CD4-positive, alpha-beta T cell treated with Interferon alpha-2 for 1 hour (primary cell): ENCODE measurements at places on chromosomes 2 and 18.

DNA sequence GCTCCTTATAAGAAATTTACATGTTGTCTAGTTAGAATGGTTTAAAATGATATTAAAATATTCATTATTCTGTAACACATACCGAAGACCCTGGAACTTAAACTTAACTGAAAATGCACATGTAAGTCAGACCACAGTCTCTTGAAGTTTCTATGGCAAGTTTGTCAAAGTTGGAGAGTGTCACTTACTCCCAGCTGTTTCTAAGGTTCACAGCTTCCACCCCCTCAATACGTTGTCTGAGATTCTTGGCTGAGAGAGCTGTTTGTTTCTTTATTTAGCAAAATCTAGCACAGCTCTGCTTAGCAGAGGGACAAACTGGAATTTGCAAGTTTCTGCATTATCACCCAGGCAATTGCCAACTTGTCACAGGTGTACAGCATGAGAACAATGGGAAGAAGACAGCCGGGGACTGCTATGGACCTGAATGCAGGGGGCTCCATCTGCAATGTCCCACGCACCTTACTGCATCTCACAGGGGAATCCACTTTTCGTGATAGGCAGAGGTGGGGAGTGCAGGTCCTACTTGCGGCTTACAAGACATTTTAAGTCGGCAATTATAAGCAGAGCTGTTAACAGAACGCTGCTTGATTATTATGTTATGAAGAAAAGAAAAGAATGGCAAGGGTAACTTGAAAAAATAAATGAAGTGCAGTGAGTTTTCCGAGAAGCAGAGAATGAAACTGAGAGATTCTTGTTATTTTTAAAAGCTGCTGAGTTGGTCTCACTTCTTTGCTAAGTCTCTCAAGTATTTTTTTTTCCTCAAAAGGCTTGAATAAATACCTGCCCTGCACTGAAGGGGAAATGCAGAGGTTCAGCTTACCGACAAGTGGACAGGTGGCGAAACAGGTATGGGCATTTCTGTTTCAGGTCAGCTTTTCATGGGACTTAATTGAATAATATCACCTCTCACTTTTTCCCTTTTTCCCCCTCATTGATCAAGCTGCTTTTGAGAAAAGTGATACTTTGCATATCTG lies 1072.1 kb upstream of the FANCL start:
- no peak for DNase-seq

DNA sequence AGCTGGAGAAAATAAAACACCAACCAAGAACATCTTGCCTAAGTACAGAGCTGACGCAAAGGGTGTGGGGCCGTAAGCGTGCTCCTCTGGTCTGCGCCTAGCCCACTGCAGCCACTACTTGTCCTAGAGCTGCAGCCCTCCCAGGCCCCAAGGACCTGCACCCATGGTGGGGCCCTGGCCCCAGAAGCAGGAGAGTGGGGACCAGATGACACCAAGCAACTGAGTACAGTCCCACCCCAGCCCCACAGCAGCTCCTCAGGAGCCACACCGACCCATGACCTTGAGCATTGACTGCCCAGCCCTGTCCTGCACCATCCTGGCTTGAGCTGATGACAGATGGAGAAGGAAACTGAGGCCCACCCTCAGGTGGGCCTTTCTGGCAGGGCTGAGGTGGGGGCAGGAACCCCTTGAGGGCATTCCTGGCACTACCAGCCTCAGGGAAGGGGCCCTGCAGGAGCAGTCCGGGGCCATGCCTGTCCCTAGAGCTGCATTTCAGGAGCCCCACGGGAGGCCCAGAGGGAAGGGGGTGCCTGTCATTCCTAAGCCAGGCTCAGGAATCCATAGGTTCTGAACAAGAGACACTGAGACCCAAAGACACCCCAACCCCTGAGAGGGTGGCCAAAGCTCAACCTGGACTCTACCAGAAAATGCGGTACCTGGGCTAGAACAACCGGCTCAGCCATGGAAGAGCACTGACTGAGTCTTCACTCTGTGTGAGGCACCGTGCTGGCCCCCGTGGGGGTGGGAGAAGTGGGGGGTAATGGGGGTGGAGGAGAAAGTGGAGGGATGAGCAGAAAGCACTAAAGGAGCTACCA lies 4.9 kb downstream of the KIF1A start:
- no peak for DNase-seq

GRCh38 chr2:169979025-169979424 lies 151.8 kb downstream of the UBR3 start:
- no peak for DNase-seq

- no peak for DNase-seq
Observed at GRCh38 chr2:2045141-2045540, 285.9 kb downstream of the MYT1L start.

DNA sequence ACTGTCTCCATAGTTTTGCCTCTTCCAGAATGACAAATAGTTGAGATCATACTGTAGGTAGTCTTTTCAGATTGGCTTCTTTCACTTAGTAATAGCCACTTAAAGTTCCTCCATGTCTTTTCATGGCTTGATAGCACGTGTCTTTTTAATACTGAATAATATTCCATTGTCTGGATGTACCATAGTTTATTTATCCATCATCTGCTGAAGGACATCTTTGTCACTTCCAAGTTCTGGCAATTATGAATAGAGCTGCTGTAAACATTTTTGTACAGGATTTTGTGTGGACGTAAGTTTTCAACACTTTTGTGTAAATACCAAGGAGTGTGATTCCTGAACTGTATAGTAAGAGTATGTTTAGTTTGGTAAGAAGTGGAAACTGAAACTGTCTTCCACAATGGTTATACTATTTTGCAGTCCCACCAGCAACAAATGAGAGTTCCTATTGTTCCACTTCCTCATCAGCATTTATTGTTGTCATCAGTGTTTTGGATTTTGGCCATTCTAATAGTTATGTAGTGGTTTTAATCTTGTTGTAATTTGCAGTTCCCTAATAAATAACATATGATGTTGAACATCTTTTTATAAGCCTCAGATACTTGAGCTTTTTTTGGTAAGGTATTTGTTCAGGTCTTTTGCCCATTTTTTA lies 18.9 kb downstream of the LTBP1 start:
- no peak for DNase-seq

DNA sequence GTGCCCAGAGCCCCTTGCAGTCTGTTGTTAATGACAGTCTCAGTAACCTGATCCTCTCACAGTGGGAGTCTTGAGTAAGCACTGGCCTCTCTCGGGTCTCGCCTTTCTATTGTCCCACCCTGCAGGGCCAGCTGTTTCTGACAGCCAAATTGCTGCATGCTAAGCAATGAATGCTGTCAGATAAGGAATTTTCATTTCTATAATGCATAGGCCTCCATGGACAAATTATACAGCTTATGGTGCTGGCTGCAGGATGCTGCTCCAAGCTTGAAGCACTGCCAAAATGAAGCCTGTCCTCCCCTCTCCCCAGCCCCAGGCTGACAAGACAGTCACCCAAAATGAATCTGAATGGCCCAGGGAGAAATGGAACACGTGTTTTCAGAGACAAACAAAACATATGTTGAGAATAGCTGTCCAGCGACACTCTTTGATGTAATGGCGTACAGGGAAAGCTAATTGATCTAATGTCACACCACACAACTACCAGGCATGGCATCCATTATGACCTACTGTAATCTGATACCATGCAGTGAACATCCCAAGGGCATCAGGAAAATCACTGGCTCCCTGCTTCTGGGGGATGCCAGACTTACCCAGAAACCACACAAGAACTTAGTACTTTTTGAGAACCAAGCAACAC lies 36.8 kb downstream of the ACVR1 start:
- no peak for DNase-seq

GRCh38 chr2:144509879-144510221 lies 10.1 kb downstream of the ZEB2 start:
- no peak for DNase-seq

- no peak for DNase-seq
Observed at GRCh38 chr2:240810621-240811020, 9.4 kb downstream of the KIF1A start.

DNA sequence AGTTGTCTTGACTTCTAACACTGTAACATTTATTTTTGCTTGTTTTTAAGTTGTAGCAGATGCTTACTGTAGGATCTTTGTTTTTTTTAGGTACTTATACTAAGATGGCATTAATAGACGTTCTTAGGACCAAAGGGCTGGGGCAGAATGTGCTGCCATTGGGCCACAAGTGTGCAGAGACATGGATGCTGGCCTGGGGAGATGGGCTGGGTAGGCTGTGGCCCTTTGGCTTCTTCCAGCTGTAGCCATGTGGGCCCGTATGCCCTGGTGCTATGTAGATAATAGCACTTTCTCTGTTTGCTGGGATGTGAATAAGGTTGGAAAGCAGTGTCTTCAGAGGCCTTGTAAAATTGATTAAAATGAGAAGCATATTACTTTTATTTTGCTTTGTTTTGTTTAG lies 18.8 kb downstream of the RAB31 start:
- DNase-seq, result no peak

DNA sequence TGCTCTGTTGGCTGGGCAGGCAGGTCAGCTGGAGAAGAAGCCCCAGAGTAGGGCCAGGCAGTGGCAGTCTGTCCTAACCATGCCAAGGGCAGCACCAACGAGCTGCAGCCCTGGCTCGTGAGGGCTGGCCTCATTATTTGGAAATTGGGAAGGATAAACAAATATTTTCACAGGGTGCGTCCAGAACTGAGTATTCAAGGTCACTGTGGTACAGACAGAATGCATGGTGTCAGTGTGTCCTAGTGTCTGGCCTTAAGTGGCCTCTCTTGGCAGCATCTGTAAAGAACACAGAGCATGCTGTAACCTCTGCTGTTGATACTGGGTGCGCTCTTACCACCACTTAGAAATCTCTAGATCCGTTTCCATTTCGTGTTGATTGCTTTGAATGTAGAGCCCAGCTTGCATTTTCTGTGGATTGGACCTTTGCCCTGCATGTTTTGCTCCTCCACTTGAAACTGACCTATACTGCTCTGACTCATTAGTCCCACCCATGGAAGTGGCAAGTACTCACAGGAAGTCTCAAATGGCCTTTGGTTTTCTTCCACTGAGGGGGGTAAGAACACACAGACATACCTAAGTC lies 88.2 kb downstream of the GREB1L start:
- no peak for DNase-seq

- no peak for DNase-seq
Observed at GRCh38 chr2:180759631-180760030, 220.8 kb upstream of the UBE2E3 start.

DNA sequence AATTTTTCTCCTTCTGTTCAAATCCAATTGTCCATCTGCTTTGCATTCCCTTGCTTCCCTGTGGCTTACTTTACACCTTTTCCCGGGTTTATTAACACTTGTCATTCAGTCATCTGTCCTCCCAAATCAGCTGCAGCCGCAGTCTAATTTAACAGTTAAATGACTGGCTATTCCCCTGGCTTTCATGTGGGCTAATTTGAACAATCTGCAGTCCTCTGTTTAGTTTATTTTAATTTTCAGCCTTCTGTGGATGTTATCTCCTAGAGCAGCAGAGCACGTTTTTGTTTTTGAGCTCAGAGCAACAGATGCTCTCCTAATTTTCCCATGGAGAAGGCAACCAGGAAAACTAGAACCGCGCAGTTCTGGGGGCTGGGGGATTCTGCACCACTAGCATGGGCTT lies 55.0 kb downstream of the MEP1B start:
- DNase-seq, result no peak

DNA sequence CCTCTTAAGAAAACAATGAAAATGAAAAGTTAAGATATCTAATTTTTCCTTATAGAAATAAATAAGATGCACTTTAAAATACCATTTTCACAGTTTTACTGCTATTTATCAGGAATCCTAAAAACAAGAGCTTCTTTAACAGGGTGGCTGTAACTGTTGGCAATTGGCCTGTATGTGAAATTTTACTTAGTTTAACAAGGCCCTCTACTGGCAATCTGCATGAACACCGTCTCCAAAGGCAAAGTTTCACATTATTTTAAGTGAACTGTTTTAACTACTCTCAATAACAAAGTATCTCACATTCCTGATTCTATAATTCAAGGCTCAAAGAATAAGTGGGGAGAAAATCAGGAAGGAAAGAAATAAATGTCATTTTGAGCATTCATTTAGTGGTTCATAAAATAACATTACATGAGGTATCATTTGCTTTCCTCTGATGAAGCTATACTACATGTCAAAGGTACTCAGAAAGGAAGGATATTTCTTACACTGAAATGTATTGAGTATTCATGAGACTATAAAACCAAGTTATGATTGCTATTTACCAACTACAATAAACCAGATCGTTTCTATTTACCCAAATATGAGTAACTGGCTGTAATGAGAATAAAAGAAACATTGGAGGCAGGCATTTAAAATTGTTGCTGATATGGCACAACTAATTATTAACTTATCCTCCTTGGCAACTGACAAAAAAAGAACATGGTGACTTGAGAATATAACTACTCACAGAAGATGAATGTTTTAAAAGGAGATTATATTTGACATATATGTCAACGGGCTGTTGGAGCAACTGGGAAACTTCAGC lies 7.0 kb downstream of the NCKAP5 start:
- DNase-seq, result no peak
